ENCODE measurements at places on chromosomes 1 and 21.

- DNase-seq = no peak
Measured at GRCh38 chr1:234712891-234713305, 102.9 kb upstream of the IRF2BP2 start.

DNA sequence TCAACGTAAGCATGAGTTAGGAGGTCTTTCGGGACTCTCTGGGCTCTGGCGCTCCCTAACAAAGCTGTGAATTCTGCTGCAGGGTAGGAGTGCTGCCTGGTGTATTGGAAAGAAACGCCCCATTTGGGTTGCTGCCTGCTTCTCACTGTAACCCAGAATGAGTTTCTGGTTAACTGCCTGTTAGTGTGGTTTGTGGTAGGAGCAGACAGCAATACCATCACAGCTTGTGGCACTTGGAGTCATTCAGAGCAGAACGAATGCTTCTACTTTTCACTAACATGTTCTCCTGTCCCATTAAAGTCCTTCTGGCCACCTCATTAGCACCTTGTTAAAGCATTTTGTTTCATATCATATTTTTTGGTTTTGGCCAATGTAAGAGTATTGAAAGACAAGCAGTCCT is 18.1 kb downstream of the MAP3K7CL start:
- DNase-seq = no peak

GRCh38 chr1:116916002-116916401 is 6.3 kb downstream of the PTGFRN start:
- no peak for DNase-seq

GRCh38 chr1:201020721-201021629 is 2.5 kb downstream of the KIF21B start:
- no peak for DNase-seq

DNA sequence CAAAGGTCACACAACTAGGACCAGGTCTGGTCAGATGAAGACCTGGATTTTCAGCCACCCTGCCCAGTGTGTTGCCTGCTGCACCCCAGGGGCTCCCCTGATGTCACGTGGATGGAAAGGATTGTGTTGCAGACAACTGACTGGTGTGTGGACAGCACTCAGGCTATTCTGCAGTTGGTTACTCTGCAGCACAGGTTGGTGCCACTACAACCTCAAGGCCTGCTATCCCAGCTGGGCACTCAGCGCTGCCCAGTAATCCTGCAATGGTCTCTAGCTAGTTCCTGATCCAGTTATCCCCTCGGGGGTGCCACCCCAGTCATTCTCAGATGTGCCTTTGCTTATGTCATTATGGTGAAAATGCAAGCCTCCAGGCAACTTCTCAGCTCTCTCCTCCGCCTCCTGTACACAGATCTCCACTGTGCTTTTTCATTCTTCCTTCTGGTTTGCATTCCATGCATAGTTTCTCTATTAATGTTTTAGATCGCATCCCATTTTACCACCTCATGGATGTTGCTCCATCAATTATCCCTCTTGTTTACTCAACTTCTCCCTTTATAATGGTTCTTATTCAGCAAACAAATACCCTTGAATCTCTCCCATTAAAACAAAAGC is 503.2 kb upstream of the CAMK1G start:
- DNase-seq = no peak

DNA sequence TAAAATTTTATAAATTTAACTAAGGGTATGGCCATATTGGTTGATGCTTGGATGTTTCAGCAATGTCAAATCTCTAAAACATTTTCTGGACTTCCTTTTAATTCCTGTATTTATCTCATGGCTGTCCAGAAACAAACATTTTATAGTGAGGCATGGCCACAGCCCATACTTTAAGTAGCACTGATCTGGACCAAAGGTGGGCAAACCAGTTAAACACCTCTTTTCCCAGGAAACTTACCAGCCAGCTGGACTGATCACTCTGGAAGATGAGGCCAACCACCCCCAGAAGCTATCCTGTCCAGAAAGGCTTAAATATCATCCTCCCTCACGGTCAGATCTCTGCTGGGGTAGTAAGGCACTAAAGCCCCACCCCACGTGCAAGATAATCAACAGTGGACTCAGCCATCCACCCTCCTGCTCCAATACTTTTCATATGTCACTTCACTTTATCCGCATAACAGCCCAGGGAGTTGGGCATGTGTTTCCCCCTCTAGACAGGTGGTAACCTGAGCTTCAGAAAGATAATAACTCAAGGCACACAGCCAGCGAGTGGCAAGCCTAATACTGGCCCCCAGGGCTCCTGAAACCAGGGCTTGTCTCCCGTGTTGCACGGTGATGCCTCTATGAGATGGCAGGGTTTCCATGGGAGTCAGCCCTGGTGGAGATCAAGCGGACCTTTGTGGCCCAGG is 120.5 kb upstream of the NGF start:
- DNase-seq = no peak

DNA sequence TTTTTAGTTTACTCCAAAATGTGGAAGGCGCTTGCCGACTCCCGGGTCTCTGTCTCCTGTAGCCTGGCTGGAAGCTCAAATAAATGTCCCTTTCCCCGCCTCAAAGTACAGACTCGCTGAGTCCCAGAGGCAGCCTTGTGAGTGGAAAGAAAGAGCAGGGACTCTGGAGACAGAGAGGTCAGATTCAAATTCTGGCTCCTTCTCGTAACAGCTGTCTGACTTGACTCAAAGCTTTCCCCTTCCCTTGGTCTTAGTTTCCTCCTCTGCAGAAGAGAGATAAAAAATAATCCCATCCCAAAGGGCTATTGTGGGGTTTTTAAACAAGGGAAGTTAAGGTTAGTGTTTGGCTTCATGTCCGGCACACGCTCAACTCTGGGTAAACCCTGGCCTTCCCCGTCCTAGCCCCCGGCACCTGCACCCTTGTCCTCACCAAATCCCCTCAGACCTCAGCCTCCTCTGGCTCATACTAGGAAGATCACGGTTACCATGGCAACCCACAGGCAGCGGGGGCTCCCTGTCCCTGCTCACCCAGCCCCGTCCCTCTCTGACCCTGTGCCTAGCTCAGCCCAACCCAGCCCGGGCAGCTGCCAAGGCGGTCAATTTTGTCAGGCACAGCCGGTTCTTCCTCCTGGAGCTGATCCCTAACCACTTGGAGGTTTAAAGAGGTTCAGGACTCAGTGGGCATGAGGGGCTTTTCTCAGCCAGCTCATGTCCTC is 49.2 kb upstream of the IGSF21 start:
- DNase-seq = no peak

- no peak for DNase-seq
Measured at GRCh38 chr1:225897595-225898514, 8.9 kb upstream of the LEFTY1 start.

- no peak for DNase-seq
Measured at GRCh38 chr1:44380666-44381177, 24.3 kb upstream of the RNF220 start.

DNA sequence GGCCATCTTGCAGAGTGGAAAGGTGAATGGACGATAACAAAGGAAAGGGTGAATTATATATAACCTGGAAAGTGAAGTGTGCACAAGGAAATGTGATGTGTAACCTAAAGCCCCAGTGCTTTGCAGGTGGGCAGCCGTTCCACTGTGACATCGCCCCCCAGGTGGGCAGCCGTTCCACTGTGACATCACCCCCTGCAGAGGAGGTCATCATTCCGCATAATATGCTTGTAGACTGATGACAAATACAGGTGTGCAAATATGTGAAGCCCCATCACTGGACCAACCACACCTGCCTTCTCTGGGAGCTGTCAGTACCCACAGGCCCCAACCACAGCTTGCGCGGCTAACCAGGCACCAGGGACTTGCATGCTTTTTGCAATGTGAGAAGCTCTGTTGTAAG is 4.7 kb upstream of the ZNF496 start:
- DNase-seq = no peak

DNA sequence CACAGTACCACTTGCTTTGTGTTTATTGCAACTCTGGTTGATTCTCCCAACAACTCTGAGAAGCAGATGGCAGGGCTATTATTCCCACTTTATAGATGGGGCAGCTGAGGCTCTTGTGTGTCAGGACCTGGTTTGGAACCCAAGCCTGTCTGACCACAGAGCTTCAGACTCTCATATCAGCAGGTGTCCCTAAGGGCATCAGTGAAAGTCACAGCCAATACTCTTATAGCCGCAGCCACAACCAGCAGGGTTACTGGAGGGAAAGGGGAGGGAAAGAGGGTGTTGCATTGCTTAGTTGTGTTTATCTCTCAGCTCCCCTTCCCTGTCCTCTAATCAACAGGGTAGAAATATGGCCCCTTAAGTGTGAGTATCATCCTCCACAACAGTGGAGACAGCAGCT is 304.0 kb downstream of the RRAGC start:
- no peak for DNase-seq

GRCh38 chr1:201164645-201165044 is 10.4 kb upstream of the TMEM9 start:
- no peak for DNase-seq

DNA sequence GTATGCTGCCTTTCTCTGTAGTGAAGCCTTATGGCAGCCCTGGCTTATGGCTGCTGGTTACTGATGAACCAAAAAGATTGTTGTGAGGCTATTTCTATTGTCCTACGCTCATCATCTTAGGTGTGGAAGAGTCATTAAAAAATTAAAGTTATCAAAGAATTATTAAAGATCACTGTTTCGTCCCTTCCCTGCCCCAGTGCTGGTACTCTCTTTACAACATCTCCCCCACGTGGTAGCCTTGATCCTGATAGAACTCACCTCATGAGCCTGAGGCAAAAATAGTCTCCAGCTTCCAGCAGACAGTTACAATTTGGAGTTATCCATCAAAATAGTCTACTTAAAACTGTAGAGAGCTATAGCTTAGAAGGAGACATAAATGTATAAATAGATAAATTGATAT is 201.5 kb downstream of the S1PR1 start:
- DNase-seq = no peak

- no peak for DNase-seq
Measured at GRCh38 chr21:18646116-18646515, 242.5 kb upstream of the TMPRSS15 start.

- DNase-seq = no peak
Measured at GRCh38 chr1:24074196-24074595, 37.7 kb downstream of the MYOM3 start.

- no peak for DNase-seq
Measured at GRCh38 chr1:91683598-91683951, 182.9 kb downstream of the CDC7 start.

- DNase-seq = no peak
Measured at GRCh38 chr1:9910076-9910422, at the start of gene CTNNBIP1. Gene CTNNBIP1, minus strand, starts transcription at chr1:9910269. Its CDS starts 38,205 bp downstream, at chr1:9872064.

- DNase-seq = no peak
Measured at GRCh38 chr21:44942566-44942965, 2.7 kb downstream of the SLX9 start.

- no peak for DNase-seq
Measured at GRCh38 chr1:32007591-32007940, 6.1 kb upstream of the KHDRBS1 start.

DNA sequence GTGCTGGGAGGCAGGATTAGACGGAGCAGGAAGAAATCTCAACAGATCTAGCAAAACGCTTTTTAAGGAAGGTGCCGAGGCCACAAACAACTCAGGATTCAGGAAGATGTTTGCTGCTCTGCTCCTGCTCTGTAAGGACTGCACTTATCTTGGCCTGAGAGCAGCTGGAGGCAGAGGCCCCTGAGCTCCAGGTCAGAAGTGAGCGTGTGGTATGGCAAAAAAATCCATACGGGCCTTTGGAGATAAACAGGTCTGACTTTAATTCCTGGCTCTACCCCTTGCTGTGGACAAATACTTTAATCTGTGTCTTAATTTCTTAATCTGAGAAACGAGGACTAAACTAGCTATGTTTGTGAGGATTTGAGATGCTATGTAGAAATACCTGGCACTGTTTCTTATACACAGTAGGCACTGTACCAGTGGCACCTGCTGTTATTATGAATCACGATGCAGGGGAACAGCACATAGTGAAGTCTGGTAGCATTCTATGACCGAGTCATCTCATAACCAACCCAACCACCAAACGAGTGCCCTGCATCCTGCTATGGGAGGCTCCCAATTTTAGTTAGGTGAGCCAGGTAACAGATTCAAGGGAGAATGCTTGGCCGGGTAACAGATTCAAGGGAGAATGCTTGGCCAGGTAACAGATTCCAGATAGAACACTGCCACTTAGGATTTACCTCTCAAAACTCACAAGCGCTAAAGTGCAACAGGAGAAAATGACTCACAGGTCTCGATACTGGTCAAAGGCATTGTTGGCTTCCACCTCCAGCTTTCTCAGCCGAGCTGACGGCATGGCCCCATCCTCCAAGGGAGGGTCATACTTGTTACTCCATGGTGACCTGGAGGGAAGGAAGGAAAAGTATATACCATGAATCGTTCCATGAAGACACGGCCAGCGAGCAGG is 65.9 kb downstream of the SLC66A1 start:
- DNase-seq = no peak

GRCh38 chr1:213466541-213466940 is 415.5 kb downstream of the RPS6KC1 start:
- DNase-seq = no peak

DNA sequence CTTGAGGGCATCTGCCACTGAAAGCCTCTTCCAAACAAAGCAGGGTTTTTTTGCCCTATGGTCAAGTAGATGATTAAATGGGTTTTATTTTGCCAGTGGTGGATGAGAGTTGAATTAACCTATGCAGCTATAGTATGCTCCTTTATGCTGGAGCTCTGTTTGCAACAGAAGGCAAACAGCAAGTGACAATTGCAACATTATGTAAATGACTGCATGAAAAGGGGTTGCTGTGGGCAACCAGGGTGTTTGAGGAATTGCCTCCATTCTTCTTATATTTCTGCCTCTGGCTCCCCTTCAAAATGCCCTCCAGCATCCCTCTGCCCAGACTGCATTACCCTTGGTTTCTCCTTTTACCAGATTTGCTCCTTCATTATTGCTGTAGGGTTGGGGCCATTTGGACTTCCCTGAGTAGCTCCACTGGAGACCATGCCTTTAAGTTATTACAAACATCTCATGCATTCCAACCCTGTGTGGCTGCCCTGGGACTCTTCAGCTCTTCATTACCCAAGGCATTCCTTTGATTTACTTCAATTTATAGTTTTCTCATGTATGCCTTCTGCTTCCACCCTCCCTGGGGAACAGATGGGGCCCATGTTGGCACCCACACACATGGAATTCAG is 398.4 kb downstream of the PRDM2 start:
- no peak for DNase-seq

DNA sequence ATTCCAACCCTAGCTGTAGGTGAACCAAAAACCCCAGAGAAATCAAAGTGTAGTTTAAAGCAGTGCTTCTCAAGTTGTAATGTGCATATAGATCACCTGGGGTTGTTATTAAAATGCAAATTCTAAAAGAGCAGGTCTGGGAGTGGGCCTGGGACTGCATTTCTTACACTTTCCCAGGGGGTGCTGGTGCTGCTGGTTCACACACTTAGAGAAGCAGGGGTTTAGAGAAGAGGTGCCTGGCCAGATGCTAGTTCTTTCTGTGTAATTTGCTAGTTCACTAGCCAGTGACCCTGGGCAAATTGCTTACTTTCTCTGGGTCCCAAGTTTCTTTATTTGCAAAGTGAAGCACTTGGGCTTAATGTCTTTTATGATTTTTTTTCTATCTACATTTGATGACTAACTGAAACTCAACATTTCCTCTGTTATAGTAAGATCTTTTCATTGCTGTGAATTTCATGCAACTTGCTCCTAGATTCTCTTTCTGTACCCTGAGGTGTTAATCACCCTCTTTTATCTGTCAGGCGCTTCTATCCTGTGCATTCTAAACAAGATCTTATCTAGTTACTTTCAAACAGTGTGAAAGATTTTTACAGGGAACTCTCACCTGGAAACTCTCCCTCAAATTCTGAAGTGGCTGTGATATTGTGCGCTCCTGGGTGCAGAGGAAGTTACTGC is 141.9 kb upstream of the UBE2U start:
- no peak for DNase-seq

- DNase-seq = no peak
Measured at GRCh38 chr1:38444311-38444710, 397.7 kb upstream of the POU3F1 start.
